ENCODE measurements at places on chromosomes 7 and 10.

- DNase-seq = no peak
Observed at GRCh38 chr7:41336981-41337380, 365.9 kb downstream of the INHBA start.

DNA sequence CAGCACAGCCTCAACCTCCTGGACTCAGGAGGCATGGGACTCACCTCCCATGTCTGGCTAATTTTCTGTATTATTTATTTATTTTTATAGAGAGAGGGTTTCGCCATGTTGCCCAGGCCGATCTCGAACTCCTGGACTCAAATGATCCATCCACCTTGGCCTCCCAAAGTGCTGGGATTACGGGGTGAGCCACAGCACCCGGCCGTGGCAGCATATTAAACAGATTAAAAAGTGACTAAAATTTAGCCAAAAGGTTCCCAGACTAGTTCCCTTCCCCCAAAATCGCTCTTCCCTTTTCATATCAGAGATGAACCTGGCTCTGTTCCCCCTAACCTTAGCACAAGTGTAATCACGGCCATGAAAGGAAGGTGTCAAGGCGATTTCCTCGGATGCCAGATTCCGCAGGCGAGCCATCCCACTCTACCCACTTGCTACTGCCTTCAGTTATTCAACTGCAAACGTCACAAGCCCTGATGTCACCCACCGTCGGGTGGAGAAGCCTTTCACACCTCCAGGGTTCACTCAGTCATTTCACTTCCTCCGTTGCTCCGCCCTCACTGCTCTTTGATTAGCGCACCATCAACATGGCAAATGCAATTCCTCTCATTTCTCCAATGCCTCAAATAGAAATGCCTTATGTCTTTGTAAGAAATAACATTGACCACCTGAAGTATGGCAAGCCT is 104.7 kb upstream of the RHEB start:
- DNase-seq = no peak

GRCh38 chr10:49189422-49189821 is 1.2 kb upstream of the TMEM273 start:
- DNase-seq = no peak

DNA sequence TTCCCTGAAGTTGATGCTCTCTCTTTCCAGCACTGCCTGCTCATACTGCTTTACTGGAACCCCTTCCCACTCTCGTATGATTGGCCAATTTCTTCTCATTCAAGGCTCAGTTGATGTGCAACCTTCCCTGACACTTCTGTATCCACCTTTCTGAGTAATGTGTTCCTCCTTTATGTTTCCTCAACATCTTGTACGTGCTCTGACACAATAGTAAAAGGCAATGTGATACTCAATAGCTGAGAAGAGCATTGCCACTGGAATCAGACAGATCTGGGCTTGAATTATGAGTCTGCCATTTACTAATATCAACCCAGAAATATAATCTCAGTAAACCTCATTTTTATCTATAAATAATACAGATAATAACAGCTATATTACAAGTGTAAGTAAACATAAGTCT is 34.7 kb downstream of the ARL4A start:
- no peak for DNase-seq

Measured in cortex of kidney (tissue), 1 donor.